NCI-H2171 (cell line): ENCODE measurements at places on chromosomes 5 and 9.
A peak's percentile ranks its signal among the peaks of the same experiment; 100 is the strongest.

- DNase-seq = no peak
These were observed 83.1 kb upstream of the PLPP6 start for GRCh38 chr9:4579001-4579400.

DNA sequence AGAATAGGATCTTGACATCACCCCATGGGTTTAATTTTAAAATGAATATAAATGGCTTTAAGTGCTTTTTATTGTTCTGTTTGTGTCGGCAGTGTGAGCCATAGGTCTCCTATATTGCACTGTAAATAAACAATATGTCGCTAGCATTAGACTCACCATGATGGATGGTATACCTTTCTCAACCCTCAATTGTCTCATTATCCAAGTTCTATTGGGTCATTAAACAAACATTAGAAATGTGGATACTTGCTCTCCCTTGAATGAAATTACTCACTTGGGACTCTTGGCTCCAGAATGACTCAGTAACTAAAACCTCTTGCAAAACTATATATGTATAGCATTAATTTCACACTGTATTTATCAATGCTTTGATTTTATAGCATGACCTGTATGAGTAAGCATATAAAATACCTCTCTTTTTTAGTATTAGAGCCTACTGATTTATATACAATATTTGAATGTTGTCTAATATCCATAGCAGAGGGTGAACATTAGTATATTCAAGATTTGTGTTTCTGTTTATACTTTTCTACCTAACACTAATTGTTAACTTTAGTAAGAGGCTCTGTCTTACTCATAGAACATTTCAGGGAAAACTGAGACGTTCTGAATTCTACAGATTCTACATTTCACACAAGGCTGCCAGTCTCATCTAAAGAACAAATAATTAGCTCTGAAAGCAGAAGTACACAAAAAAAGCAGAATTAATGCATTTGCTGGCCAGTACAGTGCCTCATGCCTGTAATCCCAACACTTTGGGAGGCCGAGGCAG, 303.8 kb upstream of the PRR16 start:
- DNase-seq = no peak

- DNase-seq = no peak
These were observed 642.0 kb upstream of the WWC1 start for GRCh38 chr5:167649471-167649870.

DNA sequence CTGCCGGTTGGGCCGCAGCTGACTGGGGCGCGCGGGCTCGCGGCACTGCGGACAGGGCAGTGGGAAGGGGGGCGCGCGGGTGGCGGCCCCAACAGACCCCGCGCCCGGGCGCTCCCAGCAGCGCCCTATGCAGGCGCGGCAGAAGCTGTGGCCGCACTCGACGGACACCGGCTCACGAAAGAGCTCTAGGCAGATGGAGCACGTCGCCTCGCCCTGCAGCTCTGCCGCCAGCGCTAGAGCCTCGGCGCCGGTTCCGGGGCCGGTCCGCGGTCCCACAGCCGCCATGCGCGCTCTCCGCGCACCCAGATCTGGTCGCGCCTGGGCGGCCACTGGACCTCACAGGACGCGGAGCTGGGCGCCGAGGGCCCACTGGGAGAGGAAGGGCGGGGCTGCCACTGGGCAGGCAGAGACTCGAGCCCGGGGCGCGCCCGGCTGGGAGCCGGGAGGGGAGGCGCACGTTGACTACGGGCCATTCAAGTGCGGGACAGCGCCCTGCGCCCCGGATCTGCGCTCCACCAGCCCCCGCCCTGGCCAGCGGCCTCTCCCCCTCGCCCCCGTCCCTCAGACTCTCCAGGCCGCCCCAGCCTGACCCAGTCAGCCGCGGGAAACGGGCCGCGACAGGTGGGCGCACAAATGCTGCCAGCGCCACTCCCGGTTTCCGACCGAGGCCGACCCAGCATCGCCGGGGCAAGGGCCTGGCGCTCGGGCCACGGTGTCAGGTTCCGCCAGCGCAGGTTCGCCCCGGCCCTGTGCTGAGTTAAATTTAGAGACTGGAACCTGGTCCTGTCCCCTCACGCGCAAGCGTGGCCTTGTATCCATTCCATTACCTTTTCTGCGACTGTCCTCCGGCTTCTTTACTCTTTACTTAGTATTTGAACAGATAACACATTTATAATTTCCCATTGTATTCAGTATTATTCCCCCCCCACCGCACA, at the start of gene TRIM7:
Gene TRIM7 (minus strand): TSS at position 371 of the 935 bp plus-strand sequence. CDS start 86 bp downstream, at position 285.
- DNase-seq = no peak

- no peak for DNase-seq
These were observed 216.6 kb downstream of the NR2F1-AS1 start for GRCh38 chr5:93364378-93364777.

GRCh38 chr5:146682899-146683532, 167.0 kb upstream of the GPR151 start:
- DNase-seq = no peak

GRCh38 chr9:71830929-71831328, 62.6 kb upstream of the CEMIP2 start:
- no peak for DNase-seq

DNA sequence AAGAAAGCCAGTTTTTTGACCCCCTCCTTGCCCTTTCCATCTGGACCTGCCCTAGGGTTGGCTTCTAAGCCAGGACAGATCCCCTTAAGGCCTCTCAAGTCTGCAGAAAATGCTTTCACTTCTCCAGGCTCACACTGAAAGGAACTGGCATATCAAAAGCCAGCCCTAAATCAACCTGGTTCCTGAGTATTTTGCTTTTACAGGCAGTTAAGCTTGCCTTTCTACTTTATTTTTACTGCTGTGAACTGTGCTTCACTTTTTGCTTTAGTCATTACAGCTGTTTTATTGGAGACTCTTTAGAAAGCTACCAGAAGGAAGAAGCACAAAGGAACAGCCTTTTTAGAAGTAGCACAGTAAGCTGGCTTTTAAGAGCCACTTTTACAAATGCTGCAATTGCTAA, 5.0 kb downstream of the TARS1 start:
- DNase-seq = no peak

DNA sequence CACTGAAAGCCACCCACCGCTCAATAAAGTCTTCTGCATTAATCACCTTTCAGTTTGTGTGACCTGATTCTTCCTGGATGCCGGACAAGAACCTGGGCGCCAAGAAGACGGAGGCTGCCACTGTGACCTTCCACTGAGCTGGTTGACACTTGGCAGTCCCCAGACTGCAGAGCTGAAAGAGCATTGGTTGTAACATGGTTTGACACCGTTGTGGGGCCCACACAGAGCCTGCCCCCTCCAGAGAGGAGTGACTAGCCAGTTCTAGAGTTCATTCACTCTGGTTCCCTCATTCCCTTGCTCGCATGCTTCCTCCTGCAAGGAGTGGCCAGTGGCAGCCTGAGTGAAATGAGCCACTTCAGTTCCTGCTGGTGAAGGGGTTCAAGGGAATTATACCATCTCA, 86.2 kb upstream of the ANXA1 start:
- no peak for DNase-seq

DNA sequence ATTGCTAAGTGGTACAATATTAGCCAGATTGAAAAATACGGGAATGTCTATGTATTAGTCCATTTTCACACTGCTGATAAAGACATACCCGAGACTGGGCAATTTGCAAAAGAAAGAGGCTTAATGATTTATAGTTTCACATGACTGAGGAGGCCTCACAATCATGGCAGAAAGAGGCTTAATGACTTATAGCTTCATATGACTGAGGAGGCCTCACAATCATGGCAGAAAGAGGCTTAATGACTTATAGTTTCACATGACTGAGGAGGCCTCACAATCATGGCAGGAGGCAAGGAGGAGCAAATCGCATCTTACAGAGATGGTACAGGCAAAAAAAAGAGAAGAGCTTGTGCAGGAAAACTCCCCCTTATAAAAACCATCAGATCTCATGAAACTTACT, 32.3 kb upstream of the OLFM1 start:
- no peak for DNase-seq

DNA sequence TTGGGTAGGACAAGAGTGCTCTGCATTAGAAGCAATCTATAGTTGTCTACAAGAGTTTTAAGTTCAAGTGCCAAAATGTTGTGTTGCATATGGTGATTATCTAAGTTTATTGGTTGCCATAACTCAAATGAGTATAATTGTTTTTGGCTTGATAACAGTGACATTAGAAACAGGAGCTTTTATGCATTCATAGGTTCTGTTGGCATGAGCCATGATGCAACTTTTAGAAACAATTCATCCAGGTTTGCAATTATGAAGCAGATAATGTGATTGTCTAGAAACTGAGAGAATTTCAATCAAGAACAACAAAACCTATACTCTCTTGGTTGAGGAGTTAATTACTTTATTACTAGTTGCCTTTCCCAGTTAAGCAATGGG, 137.0 kb downstream of the PBX3 start:
- no peak for DNase-seq

DNA sequence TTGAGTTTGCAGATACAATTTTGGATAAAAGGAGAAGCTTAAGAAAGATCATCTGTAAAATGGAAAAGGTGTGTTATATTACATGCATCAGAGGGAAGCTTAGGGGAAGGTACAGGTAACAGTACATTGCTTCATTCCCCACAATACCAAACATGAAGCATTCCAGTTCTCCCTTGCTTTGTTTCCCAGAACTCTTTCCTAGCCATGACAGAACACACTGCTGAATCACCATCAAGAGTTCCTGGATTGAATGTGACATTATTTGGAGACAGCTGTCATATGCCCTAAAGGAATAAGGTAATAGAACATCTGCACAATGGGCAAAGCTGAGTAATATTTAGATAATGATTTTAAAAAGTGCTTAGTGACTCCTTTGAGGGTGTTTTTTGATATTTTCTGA, 303.5 kb upstream of the ST8SIA4 start:
- no peak for DNase-seq

DNA sequence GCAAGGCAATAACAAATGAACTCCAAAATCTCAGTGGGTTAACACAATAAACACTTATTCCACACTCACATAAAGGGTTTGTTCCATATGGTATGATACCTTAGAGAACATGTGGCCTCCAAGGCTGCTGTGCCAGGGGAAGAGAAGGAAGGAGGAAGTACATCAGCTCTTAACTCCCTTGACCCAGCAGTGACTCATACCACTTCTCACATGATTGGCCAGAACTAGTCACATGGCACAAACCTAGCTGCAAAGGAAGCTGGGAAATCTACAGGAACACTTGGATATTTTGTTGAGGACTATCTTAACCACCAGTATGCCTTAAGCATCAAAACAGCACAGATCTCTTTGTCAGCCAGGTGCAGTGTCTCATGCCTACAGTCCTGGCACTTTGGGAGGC, 99.3 kb downstream of the SLIT3 start:
- DNase-seq = no peak

DNA sequence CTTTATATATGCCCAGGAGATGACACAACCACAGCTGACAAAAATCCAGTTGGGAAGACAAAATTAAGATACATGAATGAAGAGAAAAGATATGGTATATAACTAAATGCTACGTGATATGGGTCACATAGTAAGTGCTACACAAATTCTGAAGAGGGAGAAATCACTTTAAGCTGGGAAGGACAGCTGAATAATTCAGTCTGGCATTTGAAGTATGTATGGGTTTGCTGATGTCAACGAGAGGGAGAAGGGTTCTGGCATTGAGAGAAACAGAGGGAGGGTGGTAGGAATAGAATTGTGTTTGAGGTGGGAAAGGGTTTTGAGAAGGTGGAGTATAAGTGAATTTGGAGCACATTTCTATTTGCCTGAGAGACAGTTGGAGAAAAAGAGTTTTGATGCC, 6.7 kb upstream of the SLIT3 start:
- no peak for DNase-seq

DNA sequence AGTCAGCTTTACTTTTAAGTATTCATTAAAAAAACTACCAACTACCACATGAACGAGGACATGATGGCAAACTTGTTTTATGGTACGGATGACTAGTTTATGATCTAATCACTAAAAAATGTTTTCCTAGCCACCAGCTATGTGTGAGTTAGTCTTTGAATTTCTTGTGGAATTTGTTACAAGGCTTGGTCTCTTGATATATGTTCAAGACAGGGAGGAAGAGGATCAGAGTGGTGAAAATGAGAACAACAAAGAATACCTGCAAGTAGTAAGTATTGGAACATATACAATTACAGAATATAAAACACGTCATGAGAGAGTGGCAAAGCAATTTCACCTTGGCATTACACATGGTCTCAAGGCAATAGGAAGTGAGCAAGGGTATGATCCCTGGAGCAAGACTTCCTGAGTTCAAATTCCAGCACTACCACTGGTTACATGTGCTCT, 548.6 kb upstream of the TLE4 start:
- no peak for DNase-seq

GRCh38 chr5:150407096-150407720, 5.5 kb downstream of the CD74 start:
- DNase-seq = no peak

DNA sequence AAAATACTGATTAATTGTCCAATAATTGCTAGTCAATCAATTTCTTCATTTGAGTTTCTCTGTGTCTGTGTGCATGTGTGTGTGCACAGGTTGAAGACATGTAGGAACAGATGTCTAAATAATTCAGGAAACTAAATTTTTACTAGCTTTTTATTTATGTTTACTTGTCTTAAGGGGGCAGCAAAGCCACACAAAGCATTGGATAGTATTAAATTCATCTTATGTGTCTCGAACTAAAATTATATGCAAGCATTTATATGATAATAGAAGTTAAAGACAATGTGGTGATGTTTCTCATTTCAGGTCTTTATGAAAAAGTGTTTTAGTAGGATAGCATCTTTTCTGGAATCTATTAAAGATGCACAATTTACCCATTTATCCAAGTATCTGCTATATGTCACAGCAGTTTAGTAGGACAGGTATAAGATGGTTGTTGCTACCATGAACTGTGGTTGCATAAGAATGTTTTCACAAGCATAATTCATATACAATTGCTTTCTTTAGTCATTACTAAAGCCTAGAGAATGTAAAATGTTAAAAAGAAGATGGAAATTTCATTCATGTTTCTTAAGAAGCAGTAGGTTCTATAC, 784.6 kb upstream of the NUDT12 start:
- DNase-seq = no peak

DNA sequence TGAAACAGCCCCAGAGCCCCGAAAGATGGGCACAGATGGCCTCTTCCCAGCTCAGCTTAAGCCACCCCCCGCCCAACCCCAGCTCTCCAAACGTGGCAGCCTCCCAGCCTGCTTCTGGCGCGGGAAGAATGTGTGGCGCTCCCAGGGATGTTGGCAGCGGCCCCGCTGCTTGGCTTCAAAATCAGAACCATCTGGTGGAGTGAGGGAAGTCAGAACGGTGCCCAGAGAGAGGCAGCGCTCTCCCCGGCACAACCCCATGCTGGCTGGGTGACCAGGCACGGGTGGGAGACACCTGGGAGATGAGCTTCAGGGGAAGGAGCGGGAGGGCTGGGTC, 72.7 kb upstream of the ORM1 start:
- DNase-seq = peak; percentile 83

- DNase-seq = no peak
These were observed 159.4 kb downstream of the RASEF start for GRCh38 chr9:82903503-82903902.
